ENCODE measurements at places on chromosomes 3 and 15. TPM values are rescaled to one million over a fixed set of nuclear protein-coding genes. Genes with fewer than 3 reads are reported as not detected.

DNA sequence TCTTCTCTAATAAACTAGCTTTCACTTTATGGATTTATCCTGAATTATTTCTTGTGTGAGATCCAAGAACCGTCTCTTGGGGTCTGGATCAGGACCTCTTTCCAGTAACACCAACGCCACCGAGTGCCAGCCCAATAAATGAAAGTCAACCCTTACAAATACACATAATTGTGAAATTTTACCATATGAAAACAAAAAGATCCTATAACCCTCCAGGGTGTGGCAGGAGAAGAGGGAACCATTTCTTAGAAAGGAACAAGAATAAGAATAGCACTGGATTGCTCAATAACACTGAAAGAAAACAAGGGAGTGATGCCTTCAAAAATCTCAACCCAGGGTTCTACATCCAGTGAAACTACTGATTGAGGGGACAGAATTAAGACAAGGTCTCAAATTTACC is 51.6 kb upstream of the ACKR4 start:
- DNase-seq, result no peak

GRCh38 chr15:28994142-28994830 is 108.5 kb downstream of the APBA2 start:
- no peak for DNase-seq

- DNase-seq, result no peak
Observed at GRCh38 chr15:65211482-65211982, 259 bp upstream of the CILP start.

- no peak for DNase-seq
Observed at GRCh38 chr3:18946524-18946923, 201.8 kb upstream of the KCNH8 start.

The KCNMB3 gene
- 0.02 TPM for total RNA-seq

The GOLGA6L9 gene
- 0.37 TPM for total RNA-seq

The IMPG2 gene
- total RNA-seq, result 0.08 TPM

The KLF15 gene
- total RNA-seq, result 1.1 TPM

Measured in H4 (cell line).